ENCODE measurements at places on chromosomes 3 and 15. TPM values are rescaled to one million over a fixed set of nuclear protein-coding genes. Genes with fewer than 3 reads are reported as not detected.

Gene CPLX3
- not detected for total RNA-seq

Gene PYGO1
- total RNA-seq: 5.9 TPM

Gene LAMB2
- 215 TPM for total RNA-seq

Gene ADAMTS17
- 0.30 TPM for total RNA-seq

Gene TMEM108
- 0.89 TPM for total RNA-seq

Gene USP13
- 8.4 TPM for total RNA-seq

Data from bronchus fibroblast of lung (primary cell).